ENCODE measurements at places on chromosomes 11 and 22.

DNA sequence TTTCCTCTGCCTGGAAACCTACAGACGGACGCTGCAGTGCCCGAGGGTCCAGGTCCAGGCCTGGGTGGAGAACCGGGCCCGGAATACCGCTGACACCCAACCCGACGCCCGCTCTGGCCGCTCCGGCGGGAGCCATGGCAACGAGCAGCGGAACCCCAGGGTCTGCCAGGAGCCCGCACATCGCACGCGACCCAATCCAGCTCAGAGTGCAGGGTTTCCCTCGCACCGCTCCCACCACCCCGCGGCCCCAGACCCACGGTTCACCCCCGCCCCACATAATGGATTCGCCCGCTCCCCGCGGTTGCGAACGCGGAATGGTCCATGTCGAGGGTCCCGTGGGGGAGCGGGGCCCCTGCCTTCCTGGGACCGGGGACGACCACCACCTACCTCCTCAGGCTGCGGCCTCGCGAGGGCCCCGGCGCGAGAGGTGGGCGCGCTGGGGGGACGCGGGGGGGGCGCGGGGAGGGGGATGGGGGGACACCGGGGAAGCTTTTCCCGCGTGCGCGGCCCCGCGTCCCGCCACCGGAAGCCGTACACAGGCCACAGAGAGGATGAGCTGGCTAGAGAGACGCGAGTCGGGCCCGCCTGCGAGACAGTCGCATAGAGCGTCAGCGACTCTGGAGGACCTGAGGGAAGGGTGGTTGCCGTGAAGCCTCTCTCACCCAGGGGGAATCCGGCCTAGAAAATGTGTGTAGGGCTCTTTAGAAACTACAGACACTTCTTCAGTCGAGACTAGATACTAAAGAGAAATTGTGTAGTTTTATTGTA, at the start of gene SSRP1:
TSS of gene SSRP1 (minus strand) at position 550 of the 768 bp plus-strand sequence. CDS start 771 bp downstream, outside the sequence.
- DNase-seq, result peak; percentile 91

DNA sequence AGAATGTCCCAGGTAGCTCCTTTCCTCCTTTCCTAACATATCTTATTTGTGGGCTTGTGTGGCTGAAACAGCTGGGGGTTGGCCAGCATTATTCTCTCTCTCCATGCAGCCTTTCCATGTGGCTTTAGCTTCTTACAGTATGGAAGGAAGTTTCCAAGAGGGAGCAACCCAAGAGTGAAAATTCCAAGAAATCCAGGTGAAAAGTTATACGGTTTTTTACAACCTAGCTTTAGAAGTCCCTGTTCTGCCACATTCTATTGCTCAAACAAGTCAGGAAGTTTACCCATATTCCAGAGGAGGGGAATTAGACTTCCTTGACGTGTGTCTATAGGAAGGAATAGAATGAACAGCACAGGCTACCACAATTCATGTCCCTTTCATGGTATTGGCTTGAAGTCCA, 10.0 kb upstream of the SWAP70 start:
- DNase-seq, result no peak

DNA sequence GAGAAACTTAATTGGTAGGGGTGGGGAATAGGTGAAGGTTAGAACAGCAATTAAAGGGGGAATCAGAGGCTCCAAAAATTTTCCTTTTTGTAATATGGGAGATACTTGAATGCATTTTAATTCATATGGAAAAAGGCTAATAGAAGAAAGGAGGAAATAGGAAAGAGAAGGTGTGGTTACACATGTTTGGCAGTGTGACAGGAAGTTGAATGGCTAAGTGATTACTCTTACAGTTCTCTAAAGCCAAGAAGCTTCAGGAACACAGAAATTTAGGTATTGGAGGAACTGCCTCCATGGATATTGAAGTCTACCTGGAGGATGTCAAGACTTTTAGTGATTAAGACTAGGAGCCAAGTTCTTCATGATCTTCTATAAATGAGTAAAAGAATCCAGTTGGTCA, 6.3 kb downstream of the NXPE2 start:
- DNase-seq, result no peak

GRCh38 chr11:19879307-19880087, 166.9 kb downstream of the NAV2 start:
- no peak for DNase-seq

DNA sequence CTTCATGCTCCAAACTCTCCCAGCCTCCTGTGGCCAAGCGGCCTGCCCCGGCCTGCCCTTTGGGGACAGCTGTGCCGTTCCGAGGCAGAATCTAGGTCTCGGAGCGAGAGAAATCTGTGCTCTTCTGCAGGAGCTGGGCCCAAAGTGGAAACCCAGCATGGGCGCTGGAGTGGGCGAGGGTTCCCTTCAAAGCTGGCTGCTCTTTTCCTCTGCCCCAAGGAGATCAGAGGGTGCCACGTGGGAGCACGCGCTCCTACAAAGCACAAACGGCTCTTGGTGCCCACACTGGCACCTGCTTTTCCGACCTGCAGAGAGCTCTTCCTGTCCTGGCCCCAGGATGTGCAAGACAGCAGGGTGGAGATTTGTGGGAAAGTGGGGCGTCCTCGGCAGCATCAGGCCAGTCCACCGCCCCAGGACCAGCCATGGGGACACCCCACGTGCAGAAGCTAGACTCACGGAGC, 6.9 kb downstream of the OSBPL5 start:
- DNase-seq, result no peak

- no peak for DNase-seq
Observed at GRCh38 chr11:35980686-35981390, 37.0 kb downstream of the LDLRAD3 start.

DNA sequence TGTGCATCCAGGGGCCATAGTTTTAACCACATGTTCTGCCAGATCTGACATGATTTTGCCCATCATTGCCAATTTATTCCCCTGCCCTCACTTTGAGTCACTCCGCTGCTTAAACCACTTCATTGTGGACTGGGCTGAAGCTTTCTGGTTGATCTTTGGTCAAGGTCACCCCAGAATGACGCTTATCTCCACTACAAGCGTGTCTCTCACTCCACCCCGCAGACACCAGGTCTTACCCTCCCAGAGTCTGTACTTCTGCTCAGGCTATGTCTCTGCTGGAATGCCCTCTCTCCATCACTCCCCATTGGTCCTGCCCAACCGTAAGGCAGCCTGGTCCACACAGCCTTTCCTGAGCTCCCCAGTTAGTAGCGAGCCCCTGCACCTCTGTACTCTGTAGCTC, 170.5 kb upstream of the SYT13 start:
- DNase-seq, result no peak

GRCh38 chr11:108863528-108863927, 198.7 kb downstream of the DDX10 start:
- DNase-seq, result no peak

- no peak for DNase-seq
Observed at GRCh38 chr11:116387641-116388040, 385.1 kb downstream of the BUD13 start.

- DNase-seq, result no peak
Observed at GRCh38 chr22:46824980-46825544, 62.6 kb downstream of the TBC1D22A start.

GRCh38 chr22:18931905-18932652, 4.0 kb downstream of the PRODH start:
- no peak for DNase-seq

DNA sequence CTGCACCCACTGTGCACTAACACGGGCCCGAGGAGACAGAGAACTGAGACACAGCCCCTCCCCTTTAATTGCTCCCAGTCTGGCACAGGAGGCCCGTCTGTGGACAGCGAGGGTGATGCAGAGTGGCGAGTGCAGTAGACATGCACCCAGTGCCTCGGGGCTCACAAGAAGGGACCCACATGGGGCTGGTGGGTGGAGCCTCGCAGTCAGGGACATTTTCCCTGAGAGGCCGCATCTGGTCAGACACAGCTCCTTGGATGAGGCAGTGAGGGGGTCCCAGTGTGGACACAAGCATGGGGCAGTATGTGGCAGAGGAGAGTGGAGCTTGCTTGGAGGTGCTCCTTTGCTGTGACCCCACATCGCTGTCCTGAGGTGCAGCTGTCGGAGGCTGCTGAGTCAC, 54.8 kb downstream of the SBF1 start:
- DNase-seq, result no peak

GRCh38 chr11:15640318-15640717, 525.6 kb downstream of the INSC start:
- no peak for DNase-seq

DNA sequence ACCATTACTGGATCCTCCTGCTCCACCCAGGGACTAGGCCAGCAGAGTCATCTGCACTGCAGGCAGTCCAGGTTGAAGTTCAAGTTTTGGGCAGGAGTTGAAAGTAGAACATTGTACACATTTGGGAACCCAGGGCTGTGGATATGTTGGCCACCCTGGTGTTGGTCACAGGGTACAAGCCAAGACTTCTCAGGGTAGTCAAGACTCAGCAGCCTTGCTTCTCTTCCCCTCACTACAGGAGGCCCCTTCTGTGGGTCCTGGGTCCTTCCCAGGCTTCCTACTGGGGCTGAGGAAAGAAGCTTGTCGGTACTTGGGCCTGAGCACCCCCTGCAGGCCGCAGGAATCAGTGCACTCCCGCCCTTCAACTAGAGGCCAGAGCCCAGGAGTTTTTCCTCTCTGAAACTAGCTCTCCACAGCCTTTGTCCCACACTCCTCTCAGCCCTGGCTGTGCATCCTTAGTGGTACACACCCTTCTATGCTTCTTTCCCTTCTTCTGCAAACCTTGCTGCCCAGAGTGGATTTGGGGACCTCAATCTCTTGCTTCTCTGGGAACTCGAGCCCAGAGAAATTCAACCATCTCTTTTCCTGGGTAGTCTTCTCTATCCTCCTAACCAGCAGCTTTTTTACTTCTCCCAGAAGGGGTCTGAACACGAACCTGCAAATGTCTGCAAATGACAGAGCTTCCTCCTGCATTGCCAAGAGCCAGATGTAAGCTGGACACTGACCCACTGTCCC, 2.6 kb upstream of the HPX start:
- DNase-seq, result peak; percentile 75

DNA sequence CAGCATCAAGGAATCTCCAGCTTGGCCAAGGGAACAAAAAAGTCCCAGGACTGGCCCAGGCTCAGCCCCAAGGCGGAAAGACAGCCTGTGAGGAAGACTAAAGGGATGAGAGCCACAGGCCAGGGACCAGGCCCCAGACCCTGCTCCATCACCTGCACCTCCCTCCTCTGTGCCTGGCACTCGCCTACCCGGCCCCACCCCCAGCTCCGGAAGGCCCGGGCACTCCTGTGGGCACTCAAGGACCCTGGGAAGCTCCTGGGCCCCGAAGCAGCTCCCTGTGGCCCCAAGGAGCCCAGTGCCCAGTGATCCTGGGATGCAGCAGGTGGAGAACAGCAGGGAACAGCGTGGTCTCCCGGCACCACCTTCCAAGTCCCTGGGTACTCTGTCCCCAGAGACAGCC, 18.2 kb downstream of the ELFN2 start:
- DNase-seq, result no peak

GRCh38 chr11:107198490-107199007, 180.3 kb upstream of the GUCY1A2 start:
- no peak for DNase-seq

DNA sequence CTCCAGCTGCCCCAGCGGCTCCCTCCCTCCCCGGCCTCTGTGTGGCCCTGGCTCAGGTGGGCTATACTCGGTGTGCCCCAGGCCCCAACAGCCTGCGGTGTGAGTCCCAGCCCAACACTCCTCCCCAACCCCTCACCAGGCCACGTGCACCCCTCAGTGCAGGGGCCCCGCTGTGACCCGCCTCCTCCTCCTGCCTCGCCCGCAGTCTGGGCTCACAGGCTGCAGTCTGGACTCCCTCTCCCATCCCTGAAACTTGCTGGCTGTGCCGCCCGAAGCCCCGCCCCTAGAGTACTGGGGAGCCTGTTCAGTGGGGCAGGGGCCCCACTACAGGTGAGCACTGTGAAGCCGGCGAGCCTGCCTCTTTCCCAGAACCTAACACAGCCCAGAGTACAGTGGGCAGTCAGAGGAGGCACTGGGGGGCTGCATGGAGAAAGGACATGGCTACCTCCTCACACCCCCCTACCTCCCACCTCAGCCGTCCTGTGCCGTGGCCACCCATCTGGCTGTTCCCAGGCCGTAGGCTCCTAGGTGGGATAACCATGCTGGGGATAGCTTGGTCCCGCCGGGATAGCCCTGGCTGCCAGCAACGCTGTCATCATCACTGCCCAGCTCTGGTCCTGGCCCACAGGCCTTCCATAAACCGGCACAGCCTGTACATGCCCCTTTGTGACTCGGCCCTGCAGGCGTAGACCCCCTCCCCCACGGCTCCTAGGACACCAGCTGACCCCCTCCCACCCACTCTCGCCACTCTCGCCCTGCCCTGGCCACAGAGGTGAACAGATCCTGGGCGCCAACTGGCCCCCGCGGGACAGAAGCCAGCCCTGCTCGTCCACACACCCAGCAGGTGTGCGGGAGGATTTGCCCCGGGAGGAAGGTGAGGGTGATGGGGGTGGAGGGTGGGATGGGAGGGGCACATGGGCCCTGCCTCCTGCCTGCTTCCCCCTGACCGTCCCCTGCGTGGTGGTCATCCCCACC, 29.7 kb downstream of the CELSR1 start:
- DNase-seq, result no peak

DNA sequence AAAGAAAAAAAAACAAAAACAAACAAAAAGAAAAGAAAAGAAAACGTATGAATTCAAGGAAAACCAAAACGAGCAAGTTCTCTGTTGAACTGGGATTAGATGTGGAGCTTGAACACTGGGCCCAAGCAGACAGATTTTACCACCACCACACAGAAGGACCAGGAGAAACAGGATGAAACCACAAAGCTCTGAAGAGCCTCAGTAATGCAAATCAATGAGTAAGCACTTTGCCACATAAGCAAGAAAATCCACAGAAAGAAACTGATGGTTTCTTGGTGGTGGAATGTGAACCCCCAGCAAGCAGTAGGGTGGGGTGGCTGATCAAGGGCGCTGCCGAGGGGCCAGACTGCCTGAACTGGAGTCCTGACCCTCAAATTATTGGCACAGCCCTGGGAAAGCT, 50.9 kb upstream of the NFRKB start:
- DNase-seq, result no peak

DNA sequence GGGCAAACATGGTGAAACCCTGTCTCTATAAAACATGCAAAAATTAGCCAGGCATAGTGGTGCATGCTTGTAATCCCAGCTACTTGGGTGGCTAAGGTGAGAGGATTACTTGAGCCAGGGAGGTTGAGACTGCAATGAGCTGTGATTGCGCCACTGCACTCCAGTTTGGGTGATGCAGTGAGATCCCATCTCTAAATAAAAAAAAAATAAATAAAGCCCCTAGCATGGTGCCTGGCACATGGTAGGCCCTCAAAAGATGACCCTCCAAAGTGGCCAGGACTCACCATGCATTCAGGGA, 74.6 kb downstream of the PTPRJ start:
- no peak for DNase-seq

- DNase-seq, result no peak
Observed at GRCh38 chr22:23874871-23875270, 17.2 kb downstream of the SLC2A11 start.

- DNase-seq, result no peak
Observed at GRCh38 chr11:64757549-64758329, 2.0 kb downstream of the PYGM start.

- DNase-seq, result no peak
Observed at GRCh38 chr11:45722144-45722543, 56.7 kb upstream of the CHST1 start.

DNA sequence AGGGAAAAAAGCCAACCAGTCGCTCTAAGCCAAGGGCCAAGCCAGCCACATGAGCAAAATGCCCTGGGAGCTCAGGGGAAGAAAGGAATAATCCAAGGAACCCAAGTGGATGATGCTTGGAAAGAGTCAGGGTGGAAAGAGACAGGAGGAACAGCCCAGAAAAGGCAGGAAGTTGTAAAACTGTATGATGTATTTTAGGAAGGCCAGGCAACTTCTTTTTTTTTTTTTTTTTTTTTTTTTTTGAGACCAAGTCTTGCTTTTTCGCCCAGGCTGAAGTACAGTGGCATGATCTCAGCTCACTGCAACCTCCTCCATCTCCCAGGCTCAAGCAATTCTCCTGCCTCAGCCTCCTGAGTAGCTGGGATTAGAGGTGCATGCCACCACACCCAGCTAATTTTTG, 1.6 kb downstream of the LGALS12 start:
- no peak for DNase-seq
